Fibroblast of mammary gland (primary cell): ENCODE measurements at places on chromosomes 6 and 20.

- DNase-seq: peak; percentile 62
These were observed 454.3 kb upstream of the JARID2 start for GRCh38 chr6:14791526-14791925.

- DNase-seq: peak; percentile 62
These were observed 112.4 kb downstream of the PRKN start for GRCh38 chr6:162615016-162615705.

GRCh38 chr6:32170294-32170693 lies 5.6 kb downstream of the AGPAT1 start:
- DNase-seq: no peak

GRCh38 chr6:99603421-99604165 lies 3.0 kb upstream of the PRDM13 start:
- peak; percentile 17 for DNase-seq

GRCh38 chr6:34817446-34817845 lies 25.6 kb downstream of the BLTP3A start:
- DNase-seq: no peak

GRCh38 chr6:147285087-147285855 lies 81.1 kb downstream of the STXBP5 start:
- DNase-seq: peak; percentile 76

DNA sequence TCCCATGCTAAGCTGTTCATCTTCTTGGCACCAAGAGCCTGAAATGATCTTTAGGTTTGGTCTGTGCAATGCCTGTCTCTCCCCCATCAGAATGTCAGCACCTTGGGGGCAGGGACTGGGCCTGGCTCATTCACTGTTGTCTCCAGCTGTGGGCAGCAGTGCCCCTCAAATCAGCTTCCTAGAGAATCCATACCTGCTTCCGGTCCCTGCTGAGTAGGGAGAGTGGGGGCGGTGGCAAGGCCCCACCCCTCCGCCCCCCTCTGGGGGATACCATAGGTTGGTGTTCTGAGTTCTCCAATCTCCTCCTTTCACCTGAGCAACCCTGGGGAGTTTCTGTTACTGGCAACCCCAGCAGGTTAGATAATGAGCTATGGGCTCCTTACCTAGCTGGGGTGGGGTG lies 19.2 kb upstream of the SPDEF start:
- DNase-seq: no peak

GRCh38 chr20:44566018-44566417 lies 16.4 kb upstream of the PKIG start:
- DNase-seq: no peak

DNA sequence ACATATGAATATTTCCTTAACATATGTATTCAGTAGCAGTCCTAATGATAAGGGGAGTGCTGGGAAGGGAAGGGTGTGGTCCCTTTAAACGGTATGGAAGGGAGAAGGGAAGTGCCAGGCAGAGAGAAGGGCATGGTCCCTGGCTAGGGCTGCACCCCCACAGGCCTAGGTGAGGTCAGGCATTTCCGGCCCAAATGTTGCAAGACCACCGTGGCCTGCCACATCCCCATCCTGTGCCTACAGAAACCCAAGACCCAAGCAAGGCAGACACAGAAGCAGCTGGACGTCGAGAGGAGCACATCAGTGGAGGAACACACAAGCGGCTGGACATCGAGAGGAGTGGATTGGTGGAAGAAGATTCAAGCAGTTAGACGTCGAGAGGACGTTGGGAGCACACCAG lies 5.9 kb downstream of the RRAGD start:
- DNase-seq: no peak

- DNase-seq: no peak
These were observed 19.3 kb downstream of the CRISP1 start for GRCh38 chr6:49847014-49847413.

GRCh38 chr6:411402-412145 lies 20.0 kb downstream of the IRF4 start:
- no peak for DNase-seq

DNA sequence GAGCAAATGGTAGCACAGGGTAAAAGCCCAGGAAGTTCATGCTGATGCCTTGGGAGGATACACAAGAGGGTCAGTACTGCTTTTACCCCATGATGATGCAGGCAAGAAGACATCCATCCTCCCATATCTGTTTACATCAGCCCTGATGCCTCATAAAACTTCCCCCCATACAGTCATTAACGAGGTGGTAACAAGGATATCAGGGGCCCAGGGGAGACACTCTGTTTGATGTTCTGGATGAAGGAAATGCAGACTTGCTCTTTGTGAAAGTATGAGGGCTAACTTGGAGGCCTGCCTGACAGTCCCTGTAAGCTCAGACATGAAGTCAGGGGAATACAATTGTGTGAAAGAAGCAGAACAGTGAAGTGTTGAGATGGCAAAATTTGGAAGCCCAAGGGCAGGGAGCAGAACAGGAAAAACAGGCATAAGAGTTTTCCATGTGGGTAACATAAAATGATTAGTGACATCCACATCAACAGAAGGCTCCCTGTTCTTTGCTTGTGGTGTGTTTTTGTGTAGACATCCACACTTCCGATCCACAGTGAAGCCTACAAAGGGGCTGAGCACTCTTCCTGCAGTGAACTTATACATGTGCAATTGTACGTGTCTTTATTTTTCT lies 813.4 kb downstream of the MAFB start:
- DNase-seq: no peak

DNA sequence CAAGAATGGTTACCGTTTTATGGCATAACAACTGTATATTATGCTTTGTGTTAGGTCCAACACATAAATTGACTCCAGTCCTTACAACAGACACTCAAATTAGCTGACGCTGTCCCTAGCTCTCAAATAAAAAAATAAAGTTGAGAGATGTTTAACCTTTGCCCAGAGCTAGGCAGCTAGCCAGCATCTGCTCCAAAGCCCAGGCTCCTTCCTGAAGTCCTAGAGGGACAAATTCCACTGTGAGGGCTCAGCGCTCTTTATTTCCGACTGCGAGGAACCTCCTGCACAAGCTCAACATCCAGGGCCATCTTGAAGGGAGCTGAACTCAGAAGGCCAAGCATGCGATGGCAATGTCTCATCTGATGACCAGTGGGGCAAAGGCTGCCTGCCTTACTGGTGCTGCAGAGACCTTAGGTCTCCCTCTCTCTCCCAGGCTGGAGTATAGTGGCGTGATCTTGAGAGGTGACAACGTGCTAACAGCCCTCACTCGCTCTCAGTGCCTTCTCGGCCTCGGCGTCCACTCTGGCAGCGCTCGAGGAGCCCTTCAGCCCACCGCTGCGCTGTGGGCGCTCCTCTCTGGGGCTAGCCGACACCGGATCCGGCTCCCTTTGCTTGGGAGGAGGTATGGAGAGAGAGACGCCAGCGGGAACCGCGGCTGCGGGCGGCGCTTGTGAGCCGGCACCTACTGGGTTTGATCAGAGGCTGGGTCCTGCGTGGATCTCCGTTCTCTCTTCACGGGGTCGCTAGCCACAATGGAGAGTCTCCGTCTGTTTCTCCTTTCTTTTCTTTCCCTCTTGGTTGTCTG lies 24.7 kb upstream of the GFOD1 start:
- DNase-seq: peak; percentile 11

GRCh38 chr20:13800728-13801134 lies 15.9 kb downstream of the NDUFAF5 start:
- peak; percentile 91 for DNase-seq

GRCh38 chr6:36873115-36873514 lies 1.5 kb downstream of the PPIL1 start:
- no peak for DNase-seq

DNA sequence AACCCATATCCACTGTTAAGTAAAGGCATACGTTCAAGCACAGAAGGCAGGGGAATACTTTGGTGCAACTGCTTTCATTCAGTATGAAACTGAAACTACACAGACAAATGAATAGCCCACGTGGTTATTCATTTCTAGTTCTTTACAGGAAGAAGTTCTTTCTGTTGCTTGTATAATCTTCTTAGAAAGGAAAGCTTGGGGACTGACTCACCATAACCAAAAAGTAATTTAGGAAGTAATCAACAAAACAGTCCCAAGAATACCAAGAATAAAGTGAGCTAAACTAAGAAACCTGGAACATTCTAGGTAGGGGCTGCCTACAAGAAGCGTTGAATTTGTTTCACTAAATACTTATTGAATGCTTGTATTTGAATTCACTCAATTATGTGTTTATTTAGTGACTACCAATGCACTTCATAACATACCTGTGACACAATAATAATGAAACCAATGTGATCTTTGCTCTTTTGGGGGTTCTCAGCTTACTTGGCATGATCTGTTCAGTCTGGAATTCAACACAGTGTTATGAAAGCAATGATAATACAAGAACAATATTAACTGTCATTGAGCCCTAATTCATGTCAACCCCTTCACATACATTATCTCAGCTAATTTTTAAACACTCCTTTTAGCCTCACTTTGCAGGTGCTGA lies 25.1 kb upstream of the KIAA0408 start:
- peak; percentile 62 for DNase-seq

DNA sequence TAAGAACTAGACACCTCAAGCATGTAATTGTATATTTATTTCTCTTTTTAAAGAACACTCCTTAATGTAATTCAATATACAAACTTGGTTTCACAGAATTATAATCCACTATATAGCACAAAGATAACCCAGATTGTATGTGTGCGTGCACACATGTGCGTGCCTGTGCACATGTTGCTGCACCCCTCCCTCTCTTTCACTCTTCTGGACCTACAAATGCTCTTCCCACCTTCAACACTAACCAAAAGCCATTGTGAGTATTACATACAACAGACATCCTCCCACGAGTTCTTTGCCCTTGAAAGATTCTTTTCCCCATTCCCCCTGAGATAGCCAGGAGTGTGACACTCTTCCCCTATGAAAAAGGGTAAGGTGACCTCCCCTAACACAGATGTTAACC lies 193.5 kb downstream of the HIVEP2 start:
- no peak for DNase-seq

GRCh38 chr6:19368511-19368910 lies 468.7 kb upstream of the ID4 start:
- peak; percentile 77 for DNase-seq

DNA sequence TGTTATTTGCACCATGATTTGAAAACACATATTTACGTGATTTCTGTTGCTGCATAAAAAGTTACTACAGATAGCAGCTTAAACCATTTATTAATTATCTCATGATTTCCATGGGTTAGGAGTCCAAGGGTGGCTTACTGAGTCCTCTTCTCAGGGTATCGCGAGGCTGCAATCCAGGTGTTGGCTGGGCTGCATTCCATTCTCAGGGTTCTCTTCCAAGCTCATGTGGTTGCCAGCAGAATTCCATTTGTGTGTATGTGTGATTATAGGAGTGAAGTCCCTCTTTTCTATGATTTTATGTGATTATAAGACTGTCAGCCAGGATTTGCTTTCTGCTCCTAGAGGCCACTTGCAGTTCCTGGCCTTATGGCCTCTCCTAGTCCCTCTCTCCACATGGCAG lies 135.1 kb downstream of the FAM83B start:
- peak; percentile 25 for DNase-seq

GRCh38 chr6:151075527-151075926 lies 164.2 kb upstream of the AKAP12 start:
- peak; percentile 88 for DNase-seq

GRCh38 chr6:45421709-45422502 lies 44.2 kb upstream of the SUPT3H start:
- peak; percentile 89 for DNase-seq

DNA sequence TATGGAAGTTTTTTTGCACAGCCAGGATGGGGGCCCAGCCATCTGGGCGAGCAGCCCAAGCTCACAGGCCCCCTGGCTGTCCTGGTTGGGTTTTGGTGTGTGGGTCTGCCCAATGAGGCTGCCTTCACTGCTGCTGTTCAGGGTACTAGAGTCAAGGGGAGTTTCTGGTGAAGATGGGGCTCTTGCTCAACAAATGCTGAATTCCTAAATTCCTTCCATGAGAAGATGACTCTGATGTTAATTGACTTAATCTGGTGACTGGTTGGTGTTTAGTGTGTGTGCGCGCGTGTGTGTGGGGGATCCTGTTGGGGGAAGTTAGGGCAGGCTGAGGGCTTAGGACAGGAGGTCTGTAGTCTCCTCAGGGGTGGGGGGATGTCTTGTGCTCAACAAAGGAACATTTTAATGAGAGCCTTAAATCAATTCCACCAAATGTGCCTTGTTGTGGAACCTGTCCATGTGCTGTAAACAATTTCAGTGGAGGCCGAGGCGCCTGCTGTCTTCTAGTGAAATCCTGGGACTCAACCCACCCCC lies 1.9 kb downstream of the PTK7 start:
- peak; percentile 61 for DNase-seq

DNA sequence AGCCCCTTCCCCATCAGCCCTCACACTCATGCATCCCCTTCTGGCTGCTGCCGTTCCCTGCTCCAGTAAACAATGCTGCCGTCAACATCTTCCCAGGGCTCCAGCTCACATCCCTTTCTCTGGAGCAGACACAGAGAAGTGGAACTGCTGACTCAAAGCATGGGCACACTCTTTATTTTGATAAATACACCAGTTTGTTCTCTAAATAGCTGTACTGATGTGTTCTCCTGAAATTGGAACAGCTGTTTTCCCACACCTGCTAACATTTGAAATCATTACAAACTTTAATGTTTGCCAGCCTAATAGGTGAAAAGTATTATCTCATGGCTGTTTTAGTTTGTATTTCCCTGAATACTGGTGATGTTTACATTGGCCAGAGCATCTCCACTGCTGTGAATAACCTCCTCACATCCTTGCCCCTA lies 102.1 kb upstream of the NXT1 start:
- DNase-seq: no peak

GRCh38 chr20:57548177-57549058 lies 12.5 kb upstream of the PCK1 start:
- DNase-seq: no peak

DNA sequence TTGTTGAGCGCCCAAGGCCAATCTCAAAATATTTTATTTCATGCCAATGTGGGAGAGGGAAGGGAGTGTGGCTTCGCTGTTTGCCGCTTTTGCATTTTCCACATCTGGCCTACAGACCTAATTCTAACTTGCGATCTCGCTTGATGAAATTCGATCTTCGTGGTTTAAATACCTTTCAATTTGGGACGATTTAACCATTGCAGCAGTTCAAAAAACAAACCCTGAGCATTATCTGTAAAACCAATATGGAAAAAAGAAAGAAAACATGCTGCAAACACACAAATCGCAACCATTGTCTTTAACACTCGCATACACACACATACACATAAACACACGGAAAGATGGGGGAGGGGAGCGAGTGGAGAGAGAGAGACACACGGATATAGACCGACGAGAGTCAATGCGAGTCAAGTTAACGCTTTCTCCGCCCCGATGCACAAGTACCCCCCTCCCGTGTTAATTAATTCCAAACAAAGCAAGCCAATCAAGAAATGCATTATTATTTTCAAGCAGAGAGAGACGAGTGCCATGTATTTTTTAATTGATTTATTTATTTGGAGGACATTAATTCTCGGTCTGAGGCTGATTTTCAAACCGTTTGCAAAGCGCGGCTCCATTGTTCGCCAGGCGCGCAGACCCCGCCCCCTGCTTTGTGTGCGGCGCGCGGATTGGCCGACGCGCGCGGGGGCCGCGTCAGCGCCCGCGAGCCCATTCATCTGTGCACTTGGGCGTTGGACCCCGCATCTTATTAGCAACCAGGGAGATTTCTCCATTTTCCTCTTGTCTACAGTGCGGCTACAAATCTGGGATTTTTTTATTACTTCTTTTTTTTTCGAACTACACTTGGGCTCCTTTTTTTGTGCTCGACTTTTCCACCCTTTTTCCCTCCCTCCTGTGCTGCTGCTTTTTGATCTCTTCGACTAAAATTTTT lies at the start of gene MARCKS:
Gene MARCKS (plus strand): TSS at position 721 of the 931 bp plus-strand sequence. CDS start 401 bp downstream, outside the sequence.
- DNase-seq: peak; percentile 87
